ENCODE measurements at places on chromosomes 7 and 10.
A peak's percentile ranks its signal among the peaks of the same experiment; 100 is the strongest.

GRCh38 chr7:47435889-47436312, 146.0 kb downstream of the TNS3 start:
- H3K27ac ChIP-seq, result no peak overlapping the region
- peaks cover 47% of the 10 kb centered on the region for H3K36me3 ChIP-seq
- peak; percentile 47 for DNase-seq
- H3K4me3 ChIP-seq, result no peak overlapping the region
- peaks cover 17% of the 10 kb centered on the region for H3K4me1 ChIP-seq
- peaks cover 5% of the 10 kb centered on the region for H3K27me3 ChIP-seq

DNA sequence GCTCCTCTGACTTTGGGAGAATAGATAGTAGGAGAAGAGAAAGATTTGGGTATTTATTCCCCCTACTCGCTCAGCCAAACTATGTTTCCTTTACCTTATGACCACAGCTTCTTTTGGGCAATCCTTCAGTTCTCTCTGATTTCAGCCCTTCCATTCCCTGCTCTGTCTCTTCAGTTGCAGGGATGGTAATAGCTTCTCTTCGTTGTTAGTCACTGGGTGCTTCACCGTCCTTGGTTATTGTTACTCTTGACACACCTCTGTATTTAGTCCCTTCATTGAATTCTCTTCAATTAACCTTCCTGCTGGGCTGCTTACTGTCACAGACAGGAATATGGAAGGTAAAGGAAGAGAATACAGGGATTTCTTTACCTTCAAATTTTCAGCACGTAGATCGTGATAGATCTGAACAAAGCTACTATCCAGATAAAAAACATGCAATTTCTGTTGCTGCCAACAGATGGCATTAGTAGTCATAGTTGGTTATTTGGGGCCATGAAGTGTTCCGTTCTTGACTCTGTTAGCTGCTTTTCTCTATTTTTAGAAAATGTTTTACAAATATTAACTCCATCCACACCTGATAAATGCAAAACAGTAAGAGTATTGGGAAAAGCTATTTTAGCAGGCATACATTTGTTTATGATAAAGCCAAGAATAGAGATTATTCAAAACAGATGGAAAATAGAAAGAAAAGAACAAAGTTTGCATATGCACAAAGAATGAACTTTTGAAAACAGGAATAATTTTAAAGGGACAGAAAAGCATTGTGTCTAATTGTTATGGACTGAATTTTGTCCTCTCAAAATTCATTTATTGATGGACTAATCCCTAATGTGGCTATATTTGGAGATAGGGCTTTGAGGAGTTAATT, 14.0 kb upstream of the PTTG1IP2 start:
- H3K36me3 ChIP-seq, result no peaks in the 10 kb centered on the region
- no peak overlapping the region for H3K27ac ChIP-seq
- H3K27me3 ChIP-seq, result no peaks in the 10 kb centered on the region
- peak overlapping the region; percentile 76 for H3K4me3 ChIP-seq
- peaks cover 8% of the 10 kb centered on the region for H3K4me1 ChIP-seq

DNA sequence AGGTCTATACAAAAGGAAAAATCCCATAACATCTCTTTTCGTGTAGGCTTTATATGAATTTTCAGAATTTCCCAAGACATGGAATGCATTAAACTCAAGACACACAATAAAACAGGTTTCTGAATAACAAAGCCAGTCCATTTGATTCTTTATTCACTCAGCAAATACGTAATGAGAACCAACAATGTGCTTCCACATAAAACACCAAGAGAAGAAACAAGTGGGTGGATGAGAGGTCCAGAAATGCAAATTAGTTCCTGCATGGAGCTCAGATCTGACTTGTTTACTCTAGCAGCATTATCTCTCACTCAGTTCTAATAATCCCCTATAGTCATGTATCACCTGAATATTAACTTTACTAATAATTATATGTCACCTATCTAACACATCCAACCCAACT, 249.5 kb downstream of the LRRTM3 start:
- no peaks in the 10 kb centered on the region for H3K4me1 ChIP-seq
- DNase-seq, result no peak

DNA sequence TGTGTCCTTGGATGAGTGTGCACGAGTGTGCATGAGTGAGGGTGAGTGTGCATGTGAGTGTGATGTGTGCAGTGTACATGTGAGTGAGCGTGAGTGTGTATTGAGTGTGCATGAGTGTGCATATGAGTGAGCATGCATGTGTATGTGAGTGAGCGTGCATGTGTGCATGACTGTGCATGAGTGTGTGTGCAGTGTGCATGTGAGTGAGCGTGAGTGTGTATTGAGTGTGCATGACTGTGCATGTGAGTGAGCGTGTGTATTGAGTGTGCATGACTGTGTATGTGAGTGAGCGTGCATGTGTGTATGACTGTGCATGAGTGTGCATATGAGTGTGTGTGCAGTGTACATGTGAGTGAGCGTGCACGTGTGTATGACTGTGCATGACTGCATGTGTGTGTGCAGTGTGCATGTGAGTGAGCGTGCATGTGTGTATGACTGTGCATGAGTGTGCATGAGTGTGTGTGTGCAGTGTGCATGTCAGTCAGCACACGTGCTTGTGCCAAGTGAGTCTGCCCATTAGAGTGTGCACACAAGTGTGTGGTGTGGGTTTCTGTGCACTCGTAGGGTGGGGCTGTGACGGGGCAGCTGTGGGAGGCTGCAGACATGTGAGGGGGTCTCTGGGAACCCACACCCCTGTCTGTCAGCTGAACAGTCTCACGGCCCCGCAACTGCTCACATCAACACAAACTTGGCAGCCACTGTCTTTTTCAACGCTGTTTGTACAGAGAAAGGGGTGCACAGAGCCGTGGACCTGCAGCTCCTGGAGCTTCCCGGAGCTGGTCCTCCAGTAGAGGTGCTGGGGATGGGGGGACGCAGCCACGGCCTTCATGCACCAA, 14.8 kb downstream of the FOXL3 start:
- DNase-seq, result no peak
- no peak overlapping the region for H3K4me3 ChIP-seq
- H3K4me1 ChIP-seq, result peaks cover 27% of the 10 kb centered on the region
- H3K27me3 ChIP-seq, result peaks cover 6% of the 10 kb centered on the region
- no peak overlapping the region for H3K27ac ChIP-seq

GRCh38 chr10:12482587-12482986, 133.2 kb downstream of the CAMK1D start:
- H3K4me1 ChIP-seq, result peaks cover 35% of the 10 kb centered on the region
- H3K27me3 ChIP-seq, result peaks cover 10% of the 10 kb centered on the region
- H3K27ac ChIP-seq, result no peak overlapping the region
- H3K36me3 ChIP-seq, result no peaks in the 10 kb centered on the region
- DNase-seq, result peak; percentile 36
- H3K4me3 ChIP-seq, result peak overlapping the region; percentile 56

DNA sequence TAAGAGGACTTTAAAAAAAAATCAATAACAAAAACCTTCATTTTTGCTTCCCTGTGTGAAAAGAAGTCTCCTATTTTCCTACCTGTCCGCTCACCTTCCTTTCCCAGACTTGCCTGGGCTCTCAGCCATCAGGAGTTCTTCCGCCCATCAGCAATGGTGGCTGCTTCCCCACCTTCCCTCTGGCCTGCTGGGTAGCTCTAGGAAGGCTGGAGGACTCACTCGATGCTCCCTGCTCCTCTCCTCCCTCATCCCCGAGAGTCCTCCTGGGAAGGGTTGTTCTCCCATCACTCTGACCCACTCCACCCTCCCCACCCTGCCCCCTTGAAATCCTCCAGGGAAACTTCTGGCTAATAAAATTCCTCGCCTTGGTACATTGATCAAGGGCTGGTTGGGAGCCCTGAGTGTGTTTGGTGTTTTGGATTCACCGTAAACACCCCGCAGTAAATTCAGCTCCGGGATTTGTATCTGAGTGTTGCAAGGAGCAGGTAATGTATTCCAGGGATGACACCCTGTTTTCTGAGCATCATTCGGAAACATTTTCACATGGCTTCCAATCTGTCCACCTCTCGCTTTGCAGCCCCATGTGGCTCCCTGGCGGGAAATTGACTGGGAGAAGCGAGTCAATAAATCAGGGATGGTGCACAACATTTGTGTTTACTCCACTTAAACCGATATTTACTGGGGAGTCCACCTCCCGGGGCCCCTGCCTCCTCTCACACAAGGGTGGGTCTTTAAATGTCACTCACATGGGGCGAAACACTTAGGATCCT, 126.4 kb upstream of the SDK1 start:
- no peak for DNase-seq
- H3K27me3 ChIP-seq, result peaks cover 6% of the 10 kb centered on the region
- peaks cover 5% of the 10 kb centered on the region for H3K36me3 ChIP-seq
- peaks cover 33% of the 10 kb centered on the region for H3K4me1 ChIP-seq

DNA sequence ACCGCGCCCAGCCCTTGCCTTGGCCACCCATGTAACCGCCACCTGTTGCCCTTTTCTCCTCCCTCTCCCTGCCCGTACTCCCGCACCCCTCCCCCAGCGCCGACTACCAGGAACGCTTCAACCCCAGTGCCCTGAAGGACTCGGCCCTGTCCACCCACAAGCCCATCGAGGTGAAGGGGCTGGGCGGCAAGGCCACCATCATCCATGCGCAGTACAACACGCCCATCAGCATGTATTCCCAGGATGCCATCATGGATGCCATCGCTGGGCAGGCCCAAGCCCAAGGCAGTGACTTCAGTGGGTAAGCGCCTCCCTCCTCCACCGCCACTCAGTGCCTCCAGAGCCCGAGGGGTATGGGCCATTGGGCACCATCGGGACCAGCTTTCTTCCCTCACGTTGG, 18.7 kb downstream of the LDB3 start:
- peaks cover 53% of the 10 kb centered on the region for H3K4me1 ChIP-seq
- H3K27me3 ChIP-seq, result peaks cover 15% of the 10 kb centered on the region
- H3K36me3 ChIP-seq, result no peaks in the 10 kb centered on the region
- H3K4me3 ChIP-seq, result no peak overlapping the region
- H3K27ac ChIP-seq, result no peak overlapping the region
- no peak for DNase-seq

DNA sequence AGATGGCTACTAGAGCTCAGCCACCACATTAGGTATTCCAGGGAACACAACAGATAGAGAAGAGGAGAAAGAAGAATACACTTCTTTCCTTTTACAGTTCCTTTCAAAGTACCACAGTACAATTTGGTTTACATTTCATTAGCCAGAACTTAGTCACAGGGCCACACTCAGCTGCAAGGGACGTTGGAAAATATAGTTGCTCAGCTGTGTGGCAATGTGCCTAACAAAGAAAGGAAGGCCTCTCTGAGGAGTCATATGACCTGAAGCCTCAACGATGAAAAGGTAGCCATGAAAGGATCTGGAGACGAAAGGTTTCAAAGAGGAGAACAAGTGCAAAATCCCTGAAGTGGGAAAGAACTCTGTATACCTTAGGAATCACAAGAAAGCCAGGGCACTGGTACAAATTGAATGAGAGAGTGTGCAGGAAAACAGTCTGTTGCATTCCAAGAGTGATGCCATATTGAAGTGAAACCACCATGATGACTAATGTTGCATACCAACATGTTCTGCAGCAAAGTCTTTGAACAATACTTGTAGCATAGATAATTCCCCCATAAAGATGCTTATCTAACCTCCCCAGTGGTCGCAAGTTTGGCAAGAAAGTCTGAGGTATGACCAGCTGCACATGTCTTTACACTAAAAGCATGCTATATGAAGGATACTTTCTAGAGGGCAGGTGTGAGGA, 278.9 kb downstream of the HPSE2 start:
- H3K36me3 ChIP-seq, result no peaks in the 10 kb centered on the region
- no peak overlapping the region for H3K4me3 ChIP-seq
- H3K27me3 ChIP-seq, result peaks cover 3% of the 10 kb centered on the region
- H3K27ac ChIP-seq, result no peak overlapping the region

DNA sequence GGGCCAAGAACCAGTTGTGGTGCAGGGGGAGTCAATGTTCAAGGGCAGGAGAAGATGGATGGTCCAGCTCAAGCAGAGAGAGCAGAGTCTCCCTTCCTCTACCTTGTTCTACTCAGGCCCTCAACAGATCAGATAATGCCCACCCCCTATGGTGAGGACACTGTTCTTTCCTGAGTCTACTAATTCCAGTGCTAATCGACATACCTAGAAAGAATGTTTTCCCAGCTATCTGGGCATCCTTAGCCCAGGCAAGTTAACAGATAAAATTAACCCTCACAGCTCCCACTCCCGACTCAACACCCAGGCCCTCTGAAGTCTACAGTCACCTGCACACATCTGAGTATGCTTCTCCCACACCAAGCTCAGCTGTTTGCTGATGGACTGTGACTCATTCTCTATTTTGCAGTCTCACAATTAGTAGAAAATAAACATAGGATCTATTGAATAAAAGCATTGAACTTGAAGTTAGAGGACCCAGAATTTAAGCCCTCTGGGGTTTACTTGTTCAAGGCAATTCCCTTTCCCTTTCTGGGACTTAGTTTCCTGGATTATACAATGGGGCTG, 17.1 kb downstream of the COL13A1 start:
- H3K36me3 ChIP-seq, result peaks cover 20% of the 10 kb centered on the region
- H3K27ac ChIP-seq, result no peak overlapping the region
- H3K4me3 ChIP-seq, result no peak overlapping the region

Measured in nephron progenitor cell (in vitro differentiated cells).